RWPE2 (cell line): ENCODE measurements at places on chromosomes 4 and X.

GRCh38 chr4:101221294-101221693 lies 126.0 kb downstream of the PPP3CA start:
- no peak for DNase-seq

- DNase-seq: no peak
Observed at GRCh38 chr4:165398570-165398969, 19.8 kb downstream of the CPE start.

DNA sequence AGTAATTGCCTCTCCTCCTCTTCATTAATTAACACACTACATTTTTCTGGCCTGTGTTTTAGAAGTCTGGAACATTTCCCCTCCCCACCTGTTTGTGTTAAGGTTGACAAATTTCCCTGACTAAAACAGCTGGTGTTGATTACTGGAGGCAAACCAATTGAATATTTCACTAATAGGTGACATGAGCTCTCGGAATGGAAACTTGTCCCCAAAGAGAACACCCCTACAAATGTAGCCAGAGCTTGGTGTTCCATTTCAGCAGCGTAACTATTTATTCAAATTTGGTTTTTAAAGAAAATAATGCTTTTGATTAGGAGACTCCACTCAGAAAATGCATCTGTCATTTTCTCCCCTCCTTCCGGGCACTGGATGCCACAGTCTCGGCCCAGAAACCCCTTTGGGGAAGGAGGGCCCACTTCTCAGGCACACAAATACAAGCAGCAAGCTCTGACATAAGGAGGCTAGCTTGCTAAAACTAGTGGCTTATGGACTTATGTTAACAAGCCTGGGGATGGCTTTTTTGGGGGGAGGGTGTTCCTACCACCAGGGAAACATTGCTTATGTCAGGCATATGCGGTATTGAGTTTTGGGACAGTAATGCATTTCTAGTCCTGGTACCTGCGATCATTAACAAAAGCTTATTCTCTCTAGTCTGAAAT lies 2.2 kb downstream of the RNF150 start:
- DNase-seq: no peak

DNA sequence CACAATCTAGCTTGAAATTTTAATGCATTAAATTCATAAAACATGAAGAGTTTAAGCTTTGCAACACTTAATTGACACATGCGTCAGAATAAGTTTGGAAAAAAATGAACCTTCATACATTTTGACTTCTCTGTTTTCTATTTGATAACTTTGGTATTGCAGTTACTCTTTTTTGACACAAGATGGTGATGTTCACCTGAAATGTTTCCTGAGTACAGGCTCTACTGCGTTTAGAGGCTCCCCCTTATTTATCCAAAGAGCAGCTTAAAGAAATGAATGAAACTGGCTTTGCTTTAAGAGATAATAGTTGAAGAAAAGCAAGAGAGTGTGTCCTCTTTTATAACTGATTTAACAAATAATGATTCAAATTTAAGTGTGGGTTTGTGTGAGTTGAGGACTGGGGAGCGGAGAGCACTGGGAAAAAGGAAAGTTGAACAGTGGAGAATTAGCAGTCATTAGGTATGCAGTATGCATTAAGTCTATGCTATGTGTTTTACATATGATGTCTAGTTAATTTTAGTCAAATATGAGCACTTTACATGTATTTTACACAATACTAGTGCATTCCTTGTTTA lies 180.6 kb upstream of the NUDT6 start:
- no peak for DNase-seq

- no peak for DNase-seq
Observed at GRCh38 chr4:156547891-156548290, 423.7 kb downstream of the PDGFC start.

- DNase-seq: no peak
Observed at GRCh38 chr4:170102426-170102825, 12.7 kb upstream of the AADAT start.

GRCh38 chrX:131067846-131068745 lies 9.9 kb downstream of the ARHGAP36 start:
- DNase-seq: no peak

- no peak for DNase-seq
Observed at GRCh38 chr4:175504318-175504717, 307.7 kb downstream of the GPM6A start.
